ENCODE measurements at places on chromosomes 3 and 15.
A peak's percentile ranks its signal among the peaks of the same experiment; 100 is the strongest.

DNA sequence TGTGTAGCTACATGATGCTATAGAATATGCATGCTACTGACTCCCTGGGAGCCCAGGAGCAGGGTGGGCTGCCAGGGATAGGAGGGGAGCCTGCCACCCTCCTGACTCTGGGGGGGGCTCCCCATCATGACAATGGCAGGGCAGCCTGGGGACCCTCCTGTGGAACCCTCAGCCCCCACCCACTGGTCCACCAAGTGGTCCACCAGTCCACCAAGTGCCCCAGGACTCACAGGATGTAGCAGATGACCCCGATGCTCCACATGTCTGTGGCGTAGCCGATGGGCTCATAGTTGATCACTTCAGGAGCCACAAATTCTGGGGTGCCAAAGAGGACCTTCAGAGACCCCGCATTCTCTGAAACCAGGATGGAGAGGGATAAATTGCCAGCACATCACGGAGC lies 53.0 kb upstream of the HACD2 start:
- DNase-seq: no peak

- peak; percentile 84 for DNase-seq
These were observed 20.1 kb upstream of the GLCE start for GRCh38 chr15:69140306-69140705.

GRCh38 chr3:58120075-58120812 lies 90.5 kb downstream of the DNASE1L3 start:
- DNase-seq: no peak

GRCh38 chr15:68983961-68984481 lies 30.5 kb upstream of the NOX5 start:
- DNase-seq: no peak

DNA sequence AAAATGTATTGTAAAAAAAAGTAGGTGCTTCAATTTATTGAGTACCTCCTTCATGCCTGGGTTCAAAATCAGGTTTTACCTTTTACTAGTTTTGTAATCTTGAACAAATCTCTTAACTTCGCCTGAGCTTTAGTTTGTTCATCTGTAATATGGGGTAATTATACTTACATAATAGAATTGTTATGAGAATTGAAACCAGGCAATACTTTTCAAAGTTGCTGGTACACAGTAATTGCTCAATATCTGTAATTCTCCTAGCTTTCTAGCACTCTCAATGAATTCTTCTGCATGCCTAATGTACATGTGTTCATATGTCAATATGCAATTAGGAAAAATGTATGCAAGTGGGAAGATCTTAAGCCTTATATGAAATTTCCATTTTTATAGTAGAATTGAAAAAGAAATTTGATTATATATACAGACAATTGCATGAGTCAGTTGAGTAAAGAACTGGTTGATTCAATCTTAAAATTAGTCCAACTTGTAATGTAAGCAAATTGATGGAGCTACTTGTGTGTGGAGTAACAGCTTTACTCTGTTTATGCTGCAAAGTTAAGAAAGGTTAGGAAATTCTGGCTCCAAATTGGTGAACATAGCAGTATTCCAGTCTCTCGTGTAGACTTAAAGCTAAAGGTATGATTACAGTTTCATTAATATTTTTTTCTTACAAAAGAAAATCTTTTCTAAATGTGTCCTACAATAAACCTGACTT lies 4.1 kb downstream of the TNFSF10 start:
- no peak for DNase-seq

DNA sequence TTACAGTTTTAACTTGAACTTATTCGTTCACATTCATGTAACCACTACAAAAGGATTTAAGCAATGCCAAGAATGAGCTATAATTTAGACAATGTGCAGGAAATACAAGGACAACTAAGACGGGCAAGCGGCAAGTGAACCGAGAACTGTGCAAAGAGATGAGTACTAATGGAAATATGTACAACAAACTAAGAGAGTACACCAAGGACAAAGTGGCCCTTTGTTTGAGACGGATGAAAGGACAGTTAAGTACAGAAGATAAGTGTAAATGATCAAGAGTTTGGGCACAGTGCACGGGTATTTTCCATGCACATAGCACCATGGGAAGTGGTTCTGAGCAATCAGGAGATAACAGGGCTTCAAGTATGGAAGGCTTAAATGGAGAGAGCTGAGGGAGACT lies 281.7 kb downstream of the ROBO2 start:
- DNase-seq: no peak

DNA sequence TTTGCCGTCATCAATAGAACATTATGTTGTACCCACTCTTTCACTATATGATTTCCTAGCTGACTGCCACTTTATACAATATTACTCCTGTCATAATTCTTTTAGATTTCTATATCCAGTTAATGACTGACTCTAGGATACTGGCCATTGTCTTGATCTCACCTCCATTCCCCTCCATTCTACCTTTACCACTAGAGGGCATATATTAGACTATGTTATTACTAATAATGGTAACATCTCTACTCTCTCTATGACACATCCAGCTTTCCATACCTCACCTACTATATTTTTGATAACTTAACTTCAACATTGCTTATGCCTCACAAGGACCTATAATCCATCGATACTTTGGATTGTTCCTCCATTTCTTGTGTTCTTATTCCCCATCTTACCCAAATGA lies 31.4 kb upstream of the POU1F1 start:
- DNase-seq: no peak

DNA sequence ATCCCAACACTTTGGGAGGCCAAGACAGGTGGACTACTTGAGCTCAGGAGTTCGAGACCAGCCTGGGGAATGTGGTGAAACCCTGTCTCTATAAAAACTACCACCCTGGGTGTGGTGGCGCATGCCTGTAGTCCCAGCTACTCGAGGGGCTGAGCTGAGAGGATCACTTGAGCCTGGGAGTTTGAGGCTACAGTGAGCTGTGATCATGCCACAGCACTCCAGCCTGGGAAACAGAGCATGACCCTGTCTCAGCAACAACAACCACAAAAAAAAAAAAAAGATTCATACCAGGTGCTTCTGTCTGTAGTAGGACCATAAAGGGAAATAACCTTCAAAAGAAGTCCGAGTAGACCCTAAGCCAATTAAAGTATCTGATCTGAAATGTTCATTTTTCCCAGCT lies 94.5 kb downstream of the SERPINI1 start:
- no peak for DNase-seq

- peak; percentile 7 for DNase-seq
These were observed 78.6 kb upstream of the ADAMTS9 start for GRCh38 chr3:64766440-64766839.

- peak; percentile 58 for DNase-seq
These were observed 32.5 kb upstream of the BFSP2 start for GRCh38 chr3:133367403-133367802.

DNA sequence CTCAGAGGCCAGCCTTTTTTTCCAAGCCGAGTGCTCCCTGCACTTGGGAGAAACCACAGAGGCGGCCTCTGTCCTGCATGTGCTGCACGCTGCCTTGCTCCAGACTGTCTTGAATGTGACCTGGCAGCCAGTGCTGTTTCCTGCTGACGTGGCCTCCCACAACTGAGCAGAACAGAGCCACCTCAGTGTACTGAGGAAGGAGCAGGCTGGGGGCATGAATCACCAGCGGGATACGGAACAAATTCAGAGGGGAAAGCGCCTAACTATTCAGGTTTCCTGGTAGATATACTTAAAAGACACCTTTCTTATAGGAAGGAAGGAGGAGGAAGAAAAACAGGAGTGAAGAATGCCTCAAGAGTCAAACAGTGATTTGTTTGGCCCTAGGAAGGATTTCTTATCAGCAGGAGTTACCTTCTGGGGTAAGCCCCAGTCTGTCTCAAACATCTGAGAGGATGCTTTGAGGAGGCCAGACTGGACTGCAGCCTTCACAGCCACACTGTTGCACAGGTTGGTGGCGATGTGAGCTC lies 114.0 kb downstream of the FNDC3B start:
- DNase-seq: peak; percentile 82

GRCh38 chr15:55742498-55742926 lies 440 bp downstream of the PRTG start:
- peak; percentile 74 for DNase-seq

DNA sequence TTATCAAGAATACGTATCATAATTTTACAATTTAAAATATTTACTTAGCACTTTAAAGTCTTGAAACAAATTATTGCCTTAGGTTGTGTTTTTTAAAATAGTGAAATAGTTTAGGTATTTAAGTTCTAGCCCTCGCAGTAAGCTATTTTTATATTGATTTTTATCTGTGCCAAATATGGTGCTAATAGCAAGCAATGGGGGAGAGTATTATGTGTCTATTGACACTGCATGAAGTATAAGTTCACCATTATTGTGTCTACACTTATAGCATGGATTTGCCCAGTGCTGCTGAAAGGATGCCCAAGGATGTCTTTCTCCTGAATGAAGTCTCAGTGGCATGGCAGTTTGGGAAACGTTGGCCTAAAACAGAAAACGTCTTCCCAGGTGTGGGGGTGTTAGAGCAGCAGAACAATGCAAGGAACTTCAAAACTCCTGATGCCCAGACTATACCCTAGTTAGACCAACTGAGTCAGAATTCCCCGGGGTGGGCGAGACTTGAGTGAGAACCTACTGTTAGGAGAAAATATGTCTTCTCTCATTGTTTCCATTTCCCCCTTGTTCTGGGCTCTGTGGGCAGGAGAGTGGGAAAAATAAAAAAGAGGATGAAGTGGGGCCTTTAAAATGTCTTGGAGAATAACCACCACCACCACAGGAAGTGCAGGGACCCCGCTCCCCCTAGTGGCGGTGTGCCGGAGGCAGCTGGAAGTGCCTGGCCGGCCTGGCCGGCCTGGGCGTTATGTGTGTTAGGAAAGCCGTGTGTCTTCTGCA lies 104.2 kb upstream of the SLC7A14 start:
- peak; percentile 54 for DNase-seq
